ENCODE measurements at places on chromosomes 4 and X. TPM values are rescaled to one million over a fixed set of nuclear protein-coding genes. Genes with fewer than 3 reads are reported as not detected.
A peak's percentile ranks its signal among the peaks of the same experiment; 100 is the strongest.

GRCh38 chrX:97616883-97617530 lies 733.3 kb downstream of the RPA4 start:
- H3K27ac ChIP-seq, result peak overlapping the region; percentile 79
- peak overlapping the region; percentile 51 for H3K4me3 ChIP-seq
- peaks cover 40% of the 10 kb centered on the region for H3K4me1 ChIP-seq
- H3K36me3 ChIP-seq, result no peaks in the 10 kb centered on the region
- H3K27me3 ChIP-seq, result no peaks in the 10 kb centered on the region

DNA sequence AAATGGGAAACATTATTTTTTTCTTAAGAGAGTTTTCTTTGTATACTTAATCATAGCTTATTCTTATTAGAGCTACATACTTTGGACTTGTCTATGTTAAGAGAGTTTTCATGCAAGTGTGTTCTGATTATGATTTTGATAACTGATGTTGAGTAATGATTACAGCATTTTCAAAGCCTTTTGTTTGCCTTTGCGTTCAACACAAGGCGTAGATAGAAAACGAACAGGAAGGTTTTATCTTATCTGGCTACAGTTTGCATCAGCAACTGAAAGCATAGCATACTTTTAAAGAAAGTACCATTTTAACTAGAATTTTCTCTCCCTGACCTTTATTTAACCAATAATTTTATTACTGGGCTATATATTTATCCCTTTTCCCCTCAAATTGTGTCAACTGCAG lies 51.6 kb upstream of the PDLIM5 start:
- no peaks in the 10 kb centered on the region for H3K27me3 ChIP-seq
- no peaks in the 10 kb centered on the region for H3K36me3 ChIP-seq
- H3K4me1 ChIP-seq, result no peaks in the 10 kb centered on the region
- H3K27ac ChIP-seq, result no peak overlapping the region

- no peak overlapping the region for H3K4me3 ChIP-seq
- H3K27ac ChIP-seq, result no peak overlapping the region
- no peak for DNase-seq
- H3K27me3 ChIP-seq, result no peaks in the 10 kb centered on the region
Observed at GRCh38 chr4:71558248-71558647, 219.4 kb downstream of the SLC4A4 start.

MAGEA9B gene
- total RNA-seq, result not detected

IQCM gene
- not detected for total RNA-seq

- no peaks in the 10 kb centered on the region for H3K4me1 ChIP-seq
- DNase-seq, result no peak
- H3K27ac ChIP-seq, result no peak overlapping the region
Observed at GRCh38 chr4:154616731-154617130, 4.3 kb upstream of the FGG start.

SHROOM3 gene
- total RNA-seq, result 114 TPM

DNA sequence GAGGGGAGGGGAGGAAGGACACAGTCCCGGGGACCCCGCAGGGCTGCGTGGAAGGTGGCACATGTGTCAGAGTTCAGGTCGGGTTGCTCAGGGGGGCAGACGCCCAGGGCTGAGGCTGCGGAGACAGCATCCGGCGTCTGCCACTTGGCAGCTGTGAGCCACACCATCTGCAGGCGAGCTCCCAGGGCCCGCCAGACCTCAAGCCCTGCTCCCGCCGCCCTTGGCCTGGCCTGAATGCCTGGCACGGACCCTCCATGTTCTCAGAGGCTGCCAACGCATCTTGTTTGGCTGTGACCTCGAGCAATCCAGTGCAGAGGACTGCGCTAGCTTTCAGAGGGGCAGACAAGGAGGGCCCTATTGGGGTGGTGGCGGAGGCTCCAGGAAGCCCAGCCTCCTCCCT lies 5.1 kb downstream of the BGN start:
- peaks cover 7% of the 10 kb centered on the region for H3K36me3 ChIP-seq
- H3K27ac ChIP-seq, result no peak overlapping the region
- no peaks in the 10 kb centered on the region for H3K4me1 ChIP-seq
- H3K4me3 ChIP-seq, result no peak overlapping the region

DNA sequence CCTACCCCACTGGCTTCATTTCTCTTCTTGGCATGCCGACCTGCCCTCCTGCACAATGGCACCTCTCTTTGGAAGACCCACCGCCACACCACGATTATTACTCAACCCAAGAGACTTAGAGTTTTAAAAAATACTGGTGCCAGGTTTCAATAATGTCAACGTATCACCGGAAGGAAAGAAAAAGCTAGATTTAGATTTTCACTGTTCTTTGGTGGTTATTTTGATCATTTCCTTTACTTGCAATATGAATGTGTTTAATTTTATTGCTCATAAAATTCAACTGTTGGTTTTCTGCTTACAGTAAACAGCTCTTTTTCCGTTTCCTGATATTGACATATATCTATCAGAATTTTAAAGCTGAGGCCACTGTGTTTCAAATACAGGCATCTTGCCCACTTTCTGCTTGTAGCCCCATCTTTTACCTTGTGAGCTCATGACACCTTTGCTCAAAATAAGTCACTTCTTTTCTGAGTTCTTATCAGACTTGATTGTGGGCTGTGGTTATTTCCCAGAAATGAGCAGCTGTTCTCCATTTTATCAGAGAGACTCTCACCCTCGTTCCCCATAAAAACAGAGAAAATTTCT lies 439.1 kb downstream of the INPP4B start:
- H3K4me1 ChIP-seq, result peaks cover 39% of the 10 kb centered on the region
- H3K36me3 ChIP-seq, result peaks cover 37% of the 10 kb centered on the region
- H3K27me3 ChIP-seq, result no peaks in the 10 kb centered on the region
- peak overlapping the region; percentile 95 for H3K27ac ChIP-seq
- no peak overlapping the region for H3K4me3 ChIP-seq
- no peak for DNase-seq

GRCh38 chr4:108045687-108046024 lies 56.0 kb downstream of the HADH start:
- H3K27ac ChIP-seq, result no peak overlapping the region
- no peaks in the 10 kb centered on the region for H3K27me3 ChIP-seq
- H3K4me1 ChIP-seq, result no peaks in the 10 kb centered on the region
- no peak for DNase-seq
- no peaks in the 10 kb centered on the region for H3K36me3 ChIP-seq
- H3K4me3 ChIP-seq, result no peak overlapping the region

DNA sequence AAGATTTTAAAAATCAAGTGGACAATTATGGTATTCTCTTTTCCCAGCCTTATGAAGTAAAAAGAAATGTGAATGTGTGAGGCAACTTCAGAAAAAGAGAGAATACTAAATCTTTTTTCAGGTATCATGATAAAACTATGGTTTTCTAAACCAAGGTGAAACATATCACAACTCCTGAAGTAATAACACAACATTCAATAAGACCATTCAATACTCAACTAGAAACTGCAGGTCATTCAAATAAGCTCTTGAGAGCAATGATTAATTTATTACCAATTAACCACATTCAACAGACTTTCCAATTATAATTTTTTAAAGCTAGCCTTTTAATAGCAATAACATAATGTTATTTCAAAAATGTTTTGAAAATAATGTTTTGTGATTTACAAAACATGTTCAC lies 35.8 kb downstream of the SLC10A7 start:
- H3K27ac ChIP-seq, result no peak overlapping the region
- peaks cover 17% of the 10 kb centered on the region for H3K4me1 ChIP-seq
- H3K27me3 ChIP-seq, result no peaks in the 10 kb centered on the region
- no peak for DNase-seq
- no peak overlapping the region for H3K4me3 ChIP-seq

UGT2B15 gene
- total RNA-seq, result 0.98 TPM

DNA sequence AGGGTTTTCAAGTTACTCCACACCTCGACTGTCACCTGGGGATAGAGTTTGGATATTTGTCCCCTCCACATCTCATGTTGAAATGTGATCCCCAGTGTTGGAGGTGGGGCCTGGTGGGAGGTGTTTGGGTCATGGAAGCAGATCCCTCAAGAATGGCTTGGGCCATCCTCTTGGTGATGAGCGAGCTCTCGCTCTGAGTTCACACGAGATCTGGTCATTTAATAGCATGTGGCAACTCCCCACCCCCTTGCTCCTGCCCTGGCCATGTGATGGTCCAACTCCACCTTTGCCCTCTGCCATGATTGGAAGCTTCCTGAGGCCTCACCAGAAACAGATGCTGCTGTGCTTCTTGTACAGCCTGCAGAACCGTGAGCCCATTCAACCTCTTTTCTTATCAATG lies 8.3 kb downstream of the CTAG1A start:
- H3K4me1 ChIP-seq, result peaks cover 9% of the 10 kb centered on the region
- H3K36me3 ChIP-seq, result peaks cover 7% of the 10 kb centered on the region
- H3K4me3 ChIP-seq, result no peak overlapping the region
- peaks cover 49% of the 10 kb centered on the region for H3K27me3 ChIP-seq

ETFDH gene
- 8.4 TPM for total RNA-seq

DNA sequence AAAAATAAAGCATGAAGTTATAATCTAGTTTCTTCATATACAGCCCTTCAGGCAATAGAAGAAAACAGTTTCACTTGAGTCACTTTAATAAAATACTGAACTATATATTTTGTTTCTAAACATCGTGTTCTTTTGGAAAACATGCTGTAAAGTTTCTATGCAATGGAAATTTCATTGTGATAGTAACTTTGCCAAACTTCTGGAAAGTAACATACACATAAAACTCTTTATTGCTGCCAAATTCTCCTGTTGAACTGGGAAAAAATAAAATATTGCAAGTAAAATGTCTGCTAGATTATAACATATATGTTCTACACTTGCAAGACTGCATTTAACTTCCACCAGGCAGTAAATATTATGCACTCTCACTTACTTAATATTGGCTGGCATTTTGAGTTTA lies 635.4 kb downstream of the SPRY1 start:
- H3K27ac ChIP-seq, result no peak overlapping the region
- H3K27me3 ChIP-seq, result no peaks in the 10 kb centered on the region
- no peaks in the 10 kb centered on the region for H3K36me3 ChIP-seq
- no peak for DNase-seq

GLOD5 gene
- not detected for total RNA-seq

ADH1C gene
- 5.8 TPM for total RNA-seq

DNA sequence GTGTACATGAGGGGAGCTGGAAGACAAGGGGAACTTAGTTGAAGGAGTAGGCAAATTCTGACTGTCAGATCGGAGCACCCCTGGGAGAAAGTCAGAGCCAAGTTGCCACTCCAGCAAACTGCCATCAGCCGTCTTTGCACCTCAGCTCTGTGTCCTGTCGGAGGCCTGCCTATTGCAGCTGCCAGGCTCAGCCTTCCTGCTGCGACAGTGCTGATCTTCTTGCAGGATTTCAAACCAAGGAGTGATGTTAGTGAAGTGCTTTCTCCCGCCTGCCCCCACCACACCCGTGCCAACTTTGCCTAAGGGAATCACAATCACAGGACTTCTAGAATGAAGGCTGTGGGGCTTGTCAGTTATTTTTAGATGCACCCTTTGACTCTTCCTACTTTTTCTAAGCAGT lies 185.3 kb downstream of the KIT start:
- H3K4me1 ChIP-seq, result no peaks in the 10 kb centered on the region
- DNase-seq, result no peak
- no peak overlapping the region for H3K4me3 ChIP-seq

- no peak overlapping the region for H3K27ac ChIP-seq
- H3K4me3 ChIP-seq, result no peak overlapping the region
- no peak for DNase-seq
Observed at GRCh38 chrX:1291110-1291740, 22.6 kb downstream of the CSF2RA start.

CENPI gene
- total RNA-seq, result 26.1 TPM

DNA sequence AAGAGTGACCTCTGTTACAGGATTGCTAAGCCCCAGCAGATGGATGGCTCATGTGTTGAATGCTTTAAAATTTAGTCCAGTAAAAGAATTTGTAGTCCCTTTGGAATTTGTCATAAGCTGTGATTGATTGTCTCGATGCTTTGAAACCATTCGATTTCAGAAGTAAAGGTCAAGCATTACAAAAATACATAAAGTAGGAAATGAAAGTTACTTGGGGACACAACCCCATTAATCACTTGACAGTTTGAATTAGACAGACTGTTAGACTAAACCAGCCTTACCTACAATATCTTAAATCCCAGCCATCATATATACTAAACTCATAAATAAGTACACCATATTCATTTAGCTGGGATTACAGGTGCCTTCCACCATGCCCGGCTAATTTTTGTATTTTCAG lies 6.6 kb downstream of the REST start:
- no peak overlapping the region for H3K4me3 ChIP-seq
- DNase-seq, result no peak
- peaks cover 9% of the 10 kb centered on the region for H3K4me1 ChIP-seq
- no peak overlapping the region for H3K27ac ChIP-seq

DNA sequence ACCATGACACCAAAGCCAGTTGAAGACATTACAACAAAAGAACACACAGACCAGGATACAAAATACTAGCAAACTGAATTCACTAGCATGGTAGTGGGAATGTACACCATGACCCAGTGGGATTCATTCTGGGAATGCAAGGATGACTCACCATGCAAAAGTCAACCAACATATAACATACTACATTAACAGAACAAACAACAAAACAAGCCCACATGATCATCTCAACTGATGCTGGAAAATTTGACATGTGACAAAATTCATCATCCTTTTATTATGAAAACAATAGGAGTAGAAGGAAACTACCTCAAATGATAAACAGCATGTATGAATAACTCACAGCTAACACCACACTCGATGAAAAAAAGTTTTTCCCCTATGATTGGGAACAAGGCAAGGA lies 190.2 kb downstream of the DCLK2 start:
- H3K36me3 ChIP-seq, result no peaks in the 10 kb centered on the region
- H3K4me1 ChIP-seq, result no peaks in the 10 kb centered on the region
- H3K27ac ChIP-seq, result no peak overlapping the region

DNA sequence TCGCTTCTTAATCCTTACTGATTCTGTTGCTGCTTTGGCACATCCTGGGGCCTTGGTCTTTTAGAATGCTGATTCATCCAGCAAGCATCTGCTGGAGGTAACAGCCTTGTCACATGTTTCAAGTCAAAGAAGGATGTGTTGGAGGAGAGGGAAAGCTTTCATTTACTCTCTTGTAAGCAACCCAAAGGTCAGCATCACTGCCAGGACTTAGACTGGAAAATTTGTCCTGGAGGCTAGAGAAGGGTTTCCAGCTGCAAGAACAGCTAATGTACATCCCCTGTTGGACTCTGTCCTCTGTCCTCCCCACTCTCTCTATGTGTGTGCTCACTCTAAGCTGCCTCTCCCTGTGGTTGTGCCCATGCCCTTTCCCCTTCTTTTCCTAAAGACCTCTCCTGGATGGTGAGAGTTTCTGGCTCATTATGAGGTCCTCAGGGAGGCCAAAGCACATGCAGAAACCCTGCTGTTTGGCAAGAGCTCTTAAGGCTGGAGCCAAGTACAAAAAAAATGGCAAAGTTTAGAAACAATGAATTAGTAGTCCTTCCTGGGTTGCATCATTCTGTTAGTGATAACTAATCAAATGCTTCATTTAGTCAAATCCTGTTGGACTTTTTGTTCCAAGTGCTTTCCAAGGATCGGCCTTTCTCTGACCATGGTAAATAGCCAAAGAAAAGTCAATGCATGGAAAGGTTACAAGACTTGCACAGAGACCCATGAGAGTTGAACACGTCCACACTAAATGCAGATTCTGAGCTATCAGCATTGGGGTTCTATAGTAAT lies 13.4 kb upstream of the SRPX start:
- peak; percentile 5 for DNase-seq
- no peak overlapping the region for H3K27ac ChIP-seq
- H3K4me3 ChIP-seq, result no peak overlapping the region
- peaks cover 13% of the 10 kb centered on the region for H3K27me3 ChIP-seq

Data from Calu3 (cell line).